Placental epithelial cell (primary cell): ENCODE measurements at places on chromosomes 12 and 14. TPM values are rescaled to one million over a fixed set of nuclear protein-coding genes. Genes with fewer than 3 reads are reported as not detected.

The SERPINA12 gene
- total RNA-seq = not detected in 2 replicates

The MGST1 gene
- total RNA-seq = 8.2 and 15.7 TPM in 2 replicates

The LRRC74A gene
- total RNA-seq = not detected in 2 replicates

The KRT77 gene
- total RNA-seq = not detected in 2 replicates

The SERPINA3 gene
- total RNA-seq = 0.54 TPM in 1 of 2 replicates, not detected in the other

The ENDOU gene
- 1.8 and 9.8 TPM in 2 replicates for total RNA-seq

The TMEM52B gene
- total RNA-seq = 0.39 and 1.5 TPM in 2 replicates

The ZNF384 gene
- total RNA-seq = 29.2 and 29.8 TPM in 2 replicates

The CLEC2A gene
- total RNA-seq = 0.22 TPM in 1 of 2 replicates, not detected in the other

The DCAF11 gene
- total RNA-seq = 88.3 and 88.7 TPM in 2 replicates
